Naive thymus-derived CD8-positive, alpha-beta T cell (primary cell): ENCODE measurements at places on chromosomes 5 and 9.

GRCh38 chr9:129500863-129501770, 119.8 kb downstream of the C9orf50 start:
- DNase-seq: no peak

GRCh38 chr5:128085413-128085812, 1.8 kb downstream of the SLC12A2 start:
- no peak for DNase-seq

- no peak for DNase-seq
Observed at GRCh38 chr5:76701298-76701697, 14.6 kb upstream of the F2R start.

DNA sequence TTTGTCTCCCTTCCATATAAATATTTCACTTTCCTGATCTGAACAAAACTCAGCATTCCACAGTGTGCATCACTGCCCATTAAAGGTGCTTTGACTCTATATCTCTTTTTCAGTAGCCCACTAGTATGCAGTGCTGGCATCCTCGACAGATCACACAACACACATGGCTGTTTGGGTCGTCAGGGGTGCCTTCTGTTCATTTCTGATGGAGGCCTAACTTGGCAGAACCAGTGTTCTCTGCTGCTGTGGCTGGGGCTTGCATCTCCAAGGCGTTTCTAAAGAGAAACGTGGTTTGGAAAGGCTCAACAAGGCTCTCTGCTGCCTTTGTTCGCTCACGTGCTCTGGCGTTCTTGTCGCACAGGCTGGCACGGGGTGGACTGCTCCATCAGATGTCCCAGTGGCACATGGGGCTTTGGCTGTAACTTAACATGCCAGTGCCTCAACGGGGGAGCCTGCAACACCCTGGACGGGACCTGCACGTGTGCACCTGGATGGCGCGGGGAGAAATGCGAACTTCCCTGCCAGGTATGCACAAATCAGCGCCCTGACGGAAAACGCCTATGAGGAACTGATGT, 97.7 kb upstream of the PRRC1 start:
- DNase-seq: no peak

DNA sequence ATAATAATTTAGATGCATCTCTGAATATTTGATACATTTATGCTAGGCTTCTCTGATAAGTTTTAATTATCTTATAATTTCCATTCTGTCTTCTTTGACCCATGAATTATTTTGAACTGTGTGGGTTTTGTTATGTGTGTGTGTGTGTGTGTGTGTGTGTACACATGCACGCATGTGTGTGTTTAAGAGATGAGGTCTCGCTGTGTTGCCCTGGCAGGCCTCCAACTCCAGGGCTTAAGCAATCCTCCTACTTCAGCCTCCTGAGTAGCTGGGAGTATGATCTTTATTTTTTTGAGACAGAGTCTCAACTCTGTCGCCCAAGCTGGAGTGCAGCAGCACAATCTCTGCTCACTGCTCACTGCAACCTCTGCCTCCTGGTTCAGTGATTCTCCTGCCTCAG, 75.4 kb downstream of the NDUFAF2 start:
- DNase-seq: no peak

DNA sequence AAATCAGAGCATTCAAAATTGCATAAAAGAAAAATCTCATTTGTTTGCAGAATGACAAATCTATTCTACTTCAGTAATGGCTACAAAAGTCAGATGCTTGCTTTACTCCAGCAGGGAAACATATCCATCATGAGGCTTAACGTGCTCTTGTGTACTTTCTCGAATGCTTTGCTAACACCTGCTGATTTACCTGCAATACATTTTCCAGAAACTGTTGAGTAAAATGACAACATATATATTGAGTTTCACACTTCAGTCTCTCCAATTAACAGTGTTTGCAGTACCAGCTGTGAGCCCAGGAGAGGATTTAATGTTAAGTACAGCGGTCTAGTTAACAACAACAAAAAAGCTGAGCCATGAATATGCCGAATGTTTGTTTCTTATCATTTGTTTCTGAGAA, 391.5 kb upstream of the SMC2 start:
- no peak for DNase-seq

DNA sequence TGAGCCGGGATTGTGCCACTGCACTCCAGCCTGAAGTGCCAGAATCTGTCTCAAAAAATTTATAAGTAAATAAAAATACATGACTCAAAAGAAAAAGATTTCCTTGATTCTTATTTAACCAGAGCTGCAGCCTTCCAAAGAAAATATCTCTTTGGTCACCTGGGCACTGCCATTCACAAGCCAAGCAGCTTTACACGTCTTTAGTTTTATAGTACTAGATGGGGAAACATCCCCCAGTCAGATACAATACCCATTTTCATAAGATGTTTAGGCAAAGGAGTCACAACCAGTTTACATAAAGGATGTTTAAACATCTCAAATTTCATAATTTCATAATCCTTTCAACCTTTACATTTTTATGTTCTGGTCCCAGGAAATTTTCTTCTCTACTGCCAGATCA, 13.7 kb upstream of the OXCT1 start:
- DNase-seq: no peak

DNA sequence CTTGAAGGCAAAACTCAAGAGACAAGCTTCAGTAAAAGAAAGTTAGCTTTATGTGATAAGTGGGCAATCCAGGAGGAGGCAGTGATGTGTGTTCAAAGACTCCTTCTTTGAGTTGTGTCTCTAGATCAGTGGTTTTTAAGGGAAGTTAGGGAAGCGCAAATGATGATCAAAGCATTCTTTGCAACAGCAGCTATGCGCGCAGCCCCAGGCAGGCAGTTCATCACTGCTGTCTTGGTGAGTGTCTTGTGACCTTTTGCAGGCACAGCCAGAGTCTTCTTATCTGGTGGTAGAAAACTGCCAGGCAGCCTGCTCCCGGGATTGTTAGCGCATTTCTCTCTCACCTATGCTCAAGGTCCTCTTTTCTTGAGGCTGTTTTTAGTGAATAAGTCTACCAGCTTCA, 40.3 kb upstream of the CLK4 start:
- DNase-seq: no peak

DNA sequence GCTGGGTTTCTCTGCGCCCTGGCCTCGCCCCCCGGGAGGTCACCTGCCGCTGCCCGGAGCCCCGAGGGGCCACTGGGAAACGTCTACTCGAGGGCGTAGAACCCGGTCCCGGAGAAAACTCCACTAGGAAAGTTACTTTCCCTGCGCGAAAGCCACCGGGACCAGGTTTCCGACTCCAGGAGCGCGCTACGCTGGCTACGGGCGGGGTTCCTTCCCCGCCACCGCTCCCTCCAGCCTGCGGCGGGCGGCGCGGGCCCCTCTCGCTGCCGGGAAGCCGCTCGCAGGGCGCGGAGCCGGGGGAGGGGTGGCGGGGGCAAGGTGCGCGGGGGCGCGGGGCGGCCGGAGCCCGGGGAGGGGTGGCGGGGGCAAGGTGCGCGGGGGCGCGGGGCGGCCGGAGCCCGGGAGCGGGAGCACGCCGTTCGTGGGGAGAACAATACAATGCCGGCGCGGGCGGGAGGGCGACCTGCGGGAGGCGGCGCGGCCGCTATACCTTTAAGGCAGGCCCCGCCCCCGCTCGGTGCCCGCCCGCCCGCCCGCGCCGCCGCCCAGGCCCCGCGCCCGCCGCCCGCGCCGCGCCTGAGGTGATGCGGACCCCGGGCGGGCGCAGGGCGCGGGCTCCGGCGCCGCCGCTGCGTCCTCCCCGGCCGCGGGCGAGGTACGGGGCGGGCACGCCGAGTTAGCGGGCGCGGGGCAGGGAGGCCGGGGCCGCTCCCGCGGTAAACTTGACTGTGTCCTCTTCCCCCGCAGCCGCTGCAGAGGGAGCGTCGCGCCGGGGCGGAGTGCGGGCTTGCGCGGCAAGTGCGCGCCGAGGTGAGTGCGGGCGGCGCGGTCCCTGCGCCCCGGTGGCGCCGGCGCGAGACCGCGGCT, 278.1 kb downstream of the AOPEP start:
- DNase-seq: no peak

GRCh38 chr5:143699121-143699520, 112.8 kb upstream of the HMHB1 start:
- DNase-seq: no peak

DNA sequence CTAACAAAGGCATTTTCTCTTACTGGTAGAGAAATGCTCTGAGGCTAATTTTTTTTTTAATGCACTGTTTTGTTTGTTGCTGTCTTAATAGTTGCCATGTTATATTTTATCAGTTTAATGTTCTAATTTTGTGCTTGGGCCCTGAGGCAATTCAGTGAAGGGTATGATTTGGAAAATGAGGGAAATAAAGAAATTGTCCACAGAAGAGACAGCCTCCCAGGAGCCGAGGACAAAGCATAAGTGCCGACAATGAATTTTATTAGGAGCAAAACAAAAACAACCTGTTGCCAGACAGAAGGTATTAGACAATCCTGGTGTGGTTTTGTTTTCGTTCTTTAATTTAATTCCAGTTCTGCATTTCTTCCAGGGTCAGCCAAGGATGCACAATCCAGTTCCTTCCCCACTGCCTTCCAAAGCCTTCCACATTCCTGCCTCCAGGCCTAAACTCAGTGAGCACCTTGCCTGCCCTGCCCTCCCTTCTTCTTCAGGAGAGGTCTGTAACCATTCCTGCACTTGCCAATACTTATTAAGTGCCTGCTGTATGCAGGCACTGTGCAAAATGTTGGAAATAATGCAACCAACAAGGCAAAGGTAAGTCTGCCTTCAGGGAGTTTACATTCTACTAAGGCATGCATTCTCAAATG, 4.3 kb upstream of the TCOF1 start:
- DNase-seq: no peak

DNA sequence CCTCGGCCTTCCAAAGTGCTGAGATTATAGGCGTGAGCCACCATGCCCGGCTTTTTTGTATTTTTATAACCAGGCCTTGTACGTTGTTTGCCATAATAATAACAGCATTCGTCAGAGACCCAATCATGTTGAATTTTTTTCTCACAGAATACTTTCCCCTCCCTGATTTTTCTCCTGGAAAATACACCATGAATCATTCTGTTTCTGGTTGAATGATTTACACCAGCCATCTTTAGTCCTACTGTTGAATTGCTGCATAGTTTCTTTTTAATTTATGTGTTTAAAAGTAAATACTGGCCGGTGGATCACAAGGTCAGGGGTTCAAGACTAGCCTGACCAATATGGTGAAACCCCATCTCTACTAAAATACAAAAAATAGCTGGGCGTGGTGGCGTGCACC, 3.5 kb downstream of the CNOT8 start:
- no peak for DNase-seq

GRCh38 chr5:56827049-56827448, 11.7 kb downstream of the MAP3K1 start:
- DNase-seq: no peak

- DNase-seq: no peak
Observed at GRCh38 chr5:5886812-5887486, 464.5 kb downstream of the ICE1 start.

DNA sequence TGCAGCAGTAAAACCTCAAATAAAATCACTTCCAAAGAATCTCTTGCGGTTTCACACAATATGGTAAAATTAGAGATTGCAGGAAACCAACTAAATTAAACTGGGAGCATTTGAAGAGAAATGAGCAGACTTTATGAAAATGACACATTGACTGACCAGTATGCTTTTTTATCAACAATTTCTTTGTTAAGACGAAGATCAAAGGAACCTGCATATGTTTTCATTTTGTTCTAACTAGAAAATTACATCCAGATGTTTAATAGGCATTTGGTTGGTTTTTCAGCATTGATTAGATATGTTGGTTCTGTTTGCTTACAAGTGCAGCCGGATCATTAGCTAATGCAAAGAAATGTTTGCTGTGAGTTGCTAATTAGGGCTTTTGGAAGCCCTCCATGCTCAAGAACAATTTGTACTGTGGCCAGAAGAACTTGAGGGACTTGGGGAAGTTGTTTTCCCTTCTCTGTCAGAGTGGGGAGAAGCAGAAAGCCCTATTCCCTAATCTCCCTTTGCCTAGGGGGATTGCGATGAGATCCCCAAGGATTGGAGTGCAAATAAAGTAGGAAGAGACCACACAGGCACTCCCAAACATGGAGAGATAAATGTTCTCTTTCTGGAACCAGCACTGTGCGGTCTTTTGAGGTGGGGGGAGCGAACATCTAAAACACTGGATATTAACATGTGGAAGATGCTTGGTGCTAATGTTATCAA, 4.5 kb upstream of the TLE1 start:
- no peak for DNase-seq

DNA sequence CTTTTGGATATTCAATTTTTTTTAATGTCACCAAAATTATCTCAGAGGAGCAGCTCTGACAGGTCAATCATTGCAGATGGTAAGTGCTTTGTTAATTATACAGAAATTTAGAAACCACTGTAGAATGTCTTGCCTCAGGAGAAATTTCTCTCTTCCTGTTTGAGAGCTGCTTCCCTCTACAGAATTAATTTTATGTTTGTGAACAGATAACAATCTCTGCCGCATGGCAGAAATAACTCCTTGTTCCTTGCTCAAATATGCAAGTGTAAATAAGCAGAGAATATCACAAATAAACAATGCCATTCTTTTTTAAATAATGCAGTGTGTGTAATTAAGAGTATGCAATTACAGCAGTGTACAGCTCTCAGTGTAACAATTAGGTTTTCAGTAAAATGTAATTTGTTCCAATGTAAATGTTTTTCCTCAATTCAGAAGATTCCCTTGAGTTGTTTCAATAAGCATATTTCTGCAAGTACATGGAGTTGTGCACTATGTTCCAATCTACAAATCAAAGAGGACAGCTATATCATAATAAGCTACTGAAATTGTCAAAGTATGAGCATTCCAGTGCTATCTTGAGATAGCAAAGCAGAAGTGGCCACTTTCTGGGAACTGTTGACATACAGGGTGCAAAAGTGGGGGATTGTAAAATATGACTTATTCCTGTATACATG, 1012.8 kb downstream of the MAT2B start:
- DNase-seq: no peak

DNA sequence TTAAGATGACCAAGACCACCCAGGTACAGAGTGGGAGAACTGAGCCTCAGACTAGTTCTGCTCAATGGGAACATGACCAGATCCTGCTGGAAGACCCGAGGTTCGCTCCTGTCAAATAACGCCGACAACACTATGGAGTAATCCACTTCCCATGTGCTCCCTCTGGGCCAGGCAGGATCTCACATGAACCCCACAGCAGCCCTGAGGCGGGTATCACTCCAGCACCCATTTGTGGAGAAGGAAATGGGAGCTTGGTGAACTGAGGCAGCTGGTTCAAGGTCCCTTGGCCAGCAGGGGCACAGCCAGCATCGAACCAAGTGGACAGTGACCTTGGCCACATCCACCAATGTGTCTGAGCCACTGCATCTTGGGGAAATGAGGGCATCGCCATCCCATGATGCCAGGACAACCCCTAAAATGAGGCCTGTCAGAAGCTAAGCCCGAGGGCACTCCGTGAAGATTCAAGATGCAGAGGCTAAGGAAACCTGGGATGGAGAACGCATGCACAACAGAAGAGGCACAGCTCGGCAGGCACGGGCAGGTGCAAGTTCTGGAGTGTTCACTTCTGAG, 8.5 kb downstream of the ANKS6 start:
- no peak for DNase-seq

- no peak for DNase-seq
Observed at GRCh38 chr5:16656561-16657191, 39.9 kb upstream of the RETREG1 start.

DNA sequence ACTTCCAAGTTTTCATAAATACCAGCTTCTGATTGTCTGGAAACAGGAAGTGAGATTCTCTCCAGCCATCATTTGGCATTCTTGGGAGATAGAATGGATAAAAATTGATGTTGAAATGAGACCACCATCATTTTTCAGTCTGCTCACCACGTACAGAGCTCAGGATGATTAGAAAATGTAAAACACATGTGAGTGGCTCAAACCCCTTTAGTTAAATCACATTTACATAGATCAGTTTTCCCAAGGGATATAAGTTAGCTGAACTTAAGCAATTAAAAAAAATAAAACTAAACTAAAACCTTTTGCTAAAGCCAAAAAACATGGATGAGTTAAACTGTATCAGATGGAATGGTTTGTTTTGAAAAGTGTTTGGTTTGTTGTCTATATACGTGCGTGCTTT, 37.1 kb upstream of the GDNF start:
- DNase-seq: no peak
